ENCODE measurements at places on chromosomes 4 and X.

GRCh38 chr4:165319030-165319429, 8.4 kb upstream of the MSMO1 start:
- no peak for DNase-seq

- DNase-seq, result no peak
Observed at GRCh38 chr4:3427134-3427476, 14.7 kb upstream of the HGFAC start.

- DNase-seq, result no peak
Observed at GRCh38 chrX:102833136-102833535, 103.9 kb upstream of the RAB40AL start.

DNA sequence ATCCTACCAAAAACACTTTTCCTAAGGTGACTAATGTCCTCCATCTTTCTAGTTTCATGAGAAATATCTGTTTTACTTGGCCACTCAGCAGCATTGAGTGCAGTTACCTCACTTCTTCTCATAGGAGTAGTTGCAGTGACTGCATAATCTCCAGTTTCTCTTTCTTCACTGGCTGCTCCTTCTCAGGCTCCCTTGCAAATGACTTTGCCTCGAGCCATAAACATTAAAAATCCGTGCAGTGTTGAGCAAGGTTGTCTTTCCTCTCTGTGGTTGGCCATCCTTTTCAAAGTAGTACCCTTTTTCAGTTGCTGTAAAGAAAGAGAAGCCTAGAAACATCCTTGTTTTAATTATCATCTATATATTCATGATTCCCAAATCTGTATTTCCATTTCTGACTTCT, 10.2 kb upstream of the PRKG2 start:
- no peak for DNase-seq

DNA sequence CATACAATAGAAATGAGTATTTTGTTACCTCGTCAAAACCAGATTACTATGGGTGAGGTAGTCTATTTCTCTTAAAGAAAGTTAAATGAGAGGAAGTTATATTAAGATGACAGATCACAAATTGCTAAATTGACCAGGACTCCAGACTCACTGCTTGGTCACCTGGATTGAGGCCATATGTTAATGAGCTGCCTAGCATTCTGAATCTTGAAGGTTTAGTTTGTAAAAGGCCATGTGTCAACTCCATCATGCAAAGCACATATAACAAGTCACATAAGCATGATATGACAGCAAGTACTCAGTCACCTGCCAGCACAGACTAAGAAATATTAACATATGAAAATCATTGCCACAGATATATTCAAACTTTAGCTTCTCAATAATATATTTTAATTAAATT, 72.6 kb downstream of the EPHA5 start:
- no peak for DNase-seq

- no peak for DNase-seq
Observed at GRCh38 chr4:149889991-149890390, 74.3 kb upstream of the IQCM start.

GRCh38 chrX:68433155-68433980, at the start of gene OPHN1:
Gene OPHN1, minus strand, starts transcription at chrX:68433495. Its CDS starts 475 bp downstream, at chrX:68433020.
- DNase-seq, result no peak

GRCh38 chr4:110850461-110851442, 227.9 kb upstream of the PITX2 start:
- no peak for DNase-seq

DNA sequence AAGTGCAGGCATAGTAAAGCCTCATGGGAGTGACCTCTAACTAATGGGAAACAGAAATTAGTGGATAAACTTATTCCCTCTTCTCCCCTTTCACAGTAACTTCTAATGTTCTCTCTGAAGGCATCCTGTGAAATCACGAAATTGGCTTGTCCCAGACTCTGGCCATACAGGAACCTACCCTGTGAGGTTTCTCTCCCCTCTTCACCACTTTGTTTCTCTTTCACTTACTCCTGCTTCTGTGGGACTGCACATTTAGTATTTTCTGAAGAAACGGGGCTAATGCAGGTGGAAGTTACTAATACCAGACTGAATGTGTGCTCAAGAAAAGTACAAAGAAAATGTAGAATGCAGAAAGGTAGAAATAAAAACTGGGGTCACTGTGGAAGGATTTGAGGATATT, 20.0 kb downstream of the ZNF330 start:
- no peak for DNase-seq

- no peak for DNase-seq
Observed at GRCh38 chr4:136898590-136899248, 633.6 kb downstream of the PCDH18 start.

DNA sequence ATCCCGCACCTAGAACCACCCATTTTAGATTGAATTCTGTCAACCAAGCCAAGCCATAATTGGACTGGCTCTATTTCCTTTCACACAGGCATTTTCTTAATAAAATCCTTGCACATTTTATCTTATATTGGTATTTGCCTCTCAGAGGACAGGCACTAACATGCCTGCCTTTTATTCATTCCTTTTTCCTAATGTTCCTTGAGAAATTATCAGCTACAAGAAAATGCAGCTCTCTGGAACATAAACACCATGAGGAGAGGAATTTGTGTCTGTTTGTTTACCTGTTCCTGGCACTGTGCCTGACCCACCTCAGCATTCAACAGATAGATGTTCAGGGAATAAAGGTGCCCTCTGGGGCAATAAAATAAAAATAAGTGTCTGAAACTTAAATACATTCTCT, 116.2 kb downstream of the PDHA2 start:
- DNase-seq, result no peak

- peak; percentile 69 for DNase-seq
Observed at GRCh38 chrX:119690921-119691716, 1.8 kb downstream of the SEPTIN6 start.

- DNase-seq, result no peak
Observed at GRCh38 chr4:24763631-24764297, 31.6 kb upstream of the SOD3 start.

- peak; percentile 2 for DNase-seq
Observed at GRCh38 chrX:47091149-47091775, 13.0 kb downstream of the RGN start.

DNA sequence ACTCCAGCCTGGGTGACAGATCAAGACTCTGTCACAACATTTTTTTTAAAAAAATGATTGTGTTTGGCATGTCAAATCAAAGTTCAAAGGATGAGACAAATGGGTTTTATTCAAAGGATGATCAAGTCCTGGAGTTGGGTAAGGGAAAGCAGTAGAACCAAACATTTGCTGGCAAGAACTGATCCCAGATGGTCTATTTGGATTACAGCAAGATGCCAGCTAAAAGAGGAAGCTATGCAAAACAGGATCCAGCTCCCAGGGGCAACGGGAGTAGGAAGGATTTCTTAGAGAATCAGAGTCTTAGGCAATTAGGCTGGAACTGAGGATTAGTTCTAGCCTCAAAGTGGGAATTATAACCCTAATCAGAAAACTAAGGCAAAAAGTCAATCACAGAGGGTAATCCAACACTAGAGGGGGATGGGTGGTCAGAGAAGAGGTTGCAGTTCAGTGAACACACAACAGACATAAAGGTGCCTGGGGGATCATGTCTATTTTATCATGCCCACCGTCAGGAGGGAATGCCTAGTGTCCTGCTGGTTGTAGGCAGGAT, 133.0 kb upstream of the PLS3 start:
- DNase-seq, result no peak

GRCh38 chrX:150334100-150334499, 29.0 kb upstream of the MAMLD1 start:
- DNase-seq, result no peak

DNA sequence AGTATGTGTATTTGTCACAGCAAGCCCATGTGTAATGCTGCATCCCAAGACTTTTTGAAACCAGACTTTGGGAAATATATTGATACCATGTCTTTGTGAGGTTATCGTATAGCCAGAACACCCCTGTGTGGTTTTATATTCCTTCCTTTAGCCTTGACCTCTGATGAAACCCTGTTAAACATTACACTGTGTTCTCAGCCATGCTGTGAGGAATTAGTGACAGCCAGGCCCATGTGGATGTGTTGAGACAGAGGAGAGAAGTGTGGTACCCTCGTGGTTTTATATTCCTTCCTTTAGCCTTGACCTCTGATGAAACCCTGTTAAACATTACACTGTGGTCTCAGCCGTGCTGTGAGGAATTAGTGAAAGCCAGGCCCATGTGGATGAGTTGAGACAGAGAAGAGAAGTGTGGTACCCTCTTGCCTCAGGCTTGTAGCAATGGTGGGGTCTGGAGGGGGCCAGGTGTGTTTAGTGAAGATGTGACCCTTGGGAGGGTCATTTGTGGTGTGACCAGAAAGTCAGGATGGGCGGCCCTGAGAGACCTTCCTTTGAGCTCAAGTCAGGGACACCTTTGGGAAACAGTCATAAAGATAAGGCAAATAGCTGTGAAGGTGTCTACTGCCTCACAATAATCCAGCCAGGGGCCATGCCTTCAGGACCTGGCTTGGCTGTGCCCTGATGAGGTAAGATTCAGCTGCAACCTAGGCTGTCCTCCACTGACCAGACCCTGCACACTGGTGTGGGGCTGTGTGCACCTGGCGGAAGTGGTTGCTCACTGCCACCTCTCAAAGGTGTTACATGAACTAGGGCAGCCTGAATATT, 110.0 kb downstream of the IRF2 start:
- no peak for DNase-seq

DNA sequence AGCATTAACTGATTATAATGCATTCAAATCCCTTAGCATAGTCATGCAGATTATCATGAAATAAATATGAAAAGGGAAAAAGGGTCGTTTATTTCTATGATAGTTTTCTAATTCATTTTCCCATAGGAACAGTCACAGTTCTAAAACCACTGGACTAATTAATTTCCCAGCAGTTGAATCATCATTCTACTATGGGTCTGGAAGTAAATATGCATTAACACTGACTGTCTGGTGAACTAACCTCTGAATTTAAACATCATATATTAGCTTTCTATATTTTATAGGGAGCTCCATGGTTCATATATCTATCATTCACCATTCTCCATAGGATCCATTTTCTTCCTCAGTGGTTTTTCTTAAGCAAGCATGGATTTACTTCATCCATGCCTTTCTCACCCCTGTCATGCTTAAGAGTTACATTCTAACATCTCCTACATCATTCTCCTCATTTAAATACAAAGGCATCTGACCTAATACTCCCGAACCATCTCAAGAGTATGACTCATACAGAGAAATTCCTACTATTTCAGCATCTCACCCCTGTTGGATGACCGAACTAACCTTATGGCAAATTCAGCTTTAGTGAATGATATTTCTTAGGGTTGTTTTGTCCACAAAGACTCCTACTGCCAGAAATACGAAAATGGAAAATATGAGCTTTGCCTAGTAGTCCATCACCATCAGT, 198.7 kb upstream of the ADAMTS3 start:
- DNase-seq, result no peak

DNA sequence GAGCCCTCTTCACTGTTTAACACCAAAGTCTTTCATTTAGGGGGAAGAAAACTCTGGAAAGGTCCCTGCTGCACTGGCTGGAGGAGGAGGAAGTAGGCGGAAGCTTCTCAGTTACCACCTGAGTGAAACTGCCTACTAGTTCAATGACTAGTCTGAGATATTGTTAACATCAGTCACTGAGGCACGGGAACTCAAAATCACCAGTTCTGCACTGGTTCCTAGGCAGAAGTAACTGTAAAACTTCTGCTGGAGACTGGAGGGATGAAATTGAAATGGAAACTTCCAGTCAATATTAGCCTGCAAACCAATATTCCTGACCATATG, 178.3 kb downstream of the SNCA start:
- no peak for DNase-seq

GRCh38 chr4:7584606-7585159, 150.0 kb upstream of the PSAPL1 start:
- no peak for DNase-seq

GRCh38 chr4:118325431-118325830, 27.4 kb downstream of the PRSS12 start:
- no peak for DNase-seq

DNA sequence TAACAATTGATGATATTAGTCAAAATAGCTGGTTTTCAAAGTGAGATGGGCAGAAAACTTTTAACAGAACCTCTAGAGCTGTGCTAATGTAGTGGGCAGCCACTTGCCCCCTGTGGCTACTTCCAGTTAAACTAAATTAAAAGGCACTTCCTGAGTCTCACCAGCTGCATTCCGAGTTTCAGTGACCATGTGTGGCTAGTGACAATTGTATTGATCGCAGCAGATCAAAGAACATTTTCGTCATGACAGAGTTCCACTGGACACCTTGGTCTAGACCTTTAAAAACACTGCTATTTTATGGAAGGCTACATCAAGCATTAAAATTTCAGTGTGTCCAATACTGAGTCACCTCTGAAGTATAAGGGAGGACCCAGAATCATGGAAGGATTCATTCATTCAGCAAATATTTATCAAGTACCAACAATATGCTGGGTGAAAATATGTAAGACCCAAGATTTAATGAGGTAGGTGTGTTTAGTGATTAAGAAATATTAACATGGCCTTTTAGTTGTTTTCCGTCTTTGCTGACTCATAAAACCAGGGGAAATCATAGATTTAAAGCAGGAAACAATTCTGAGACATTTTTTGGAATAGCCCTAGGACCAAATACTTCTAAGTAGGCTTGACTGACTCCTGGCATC, 5.1 kb upstream of the FAT1 start:
- DNase-seq, result no peak

GRCh38 chrX:43716144-43716543, 60.0 kb downstream of the MAOA start:
- DNase-seq, result no peak

DNA sequence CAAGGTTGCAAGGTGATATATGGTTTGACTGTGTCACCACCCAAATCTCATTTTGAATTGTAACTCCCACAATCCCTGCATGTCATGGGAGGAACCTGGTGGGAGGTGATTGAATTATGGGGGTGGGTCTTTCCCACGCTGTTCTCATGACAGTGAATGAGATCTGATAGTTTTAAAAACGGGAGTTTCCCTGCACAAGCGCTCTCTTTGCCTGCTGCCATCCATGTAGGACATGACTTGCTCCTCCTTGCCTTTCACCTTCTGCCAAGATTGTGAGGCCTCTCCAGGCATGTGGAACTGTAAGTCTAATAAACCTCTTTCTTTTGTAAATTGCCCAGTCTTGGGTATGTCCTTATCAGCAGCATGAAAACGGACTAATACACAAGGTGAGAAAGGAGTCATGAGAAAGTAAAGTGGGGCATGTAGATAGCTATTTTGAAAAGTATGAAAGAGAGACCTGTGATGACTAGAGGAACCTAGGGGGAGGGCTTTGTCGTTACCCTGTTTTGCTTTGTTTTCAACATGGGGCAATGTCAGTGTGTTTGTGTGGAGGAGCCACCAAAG, 6.3 kb downstream of the ZBTB49 start:
- no peak for DNase-seq

GRCh38 chr4:13535708-13536361, 8.5 kb downstream of the NKX3-2 start:
- no peak for DNase-seq

DNA sequence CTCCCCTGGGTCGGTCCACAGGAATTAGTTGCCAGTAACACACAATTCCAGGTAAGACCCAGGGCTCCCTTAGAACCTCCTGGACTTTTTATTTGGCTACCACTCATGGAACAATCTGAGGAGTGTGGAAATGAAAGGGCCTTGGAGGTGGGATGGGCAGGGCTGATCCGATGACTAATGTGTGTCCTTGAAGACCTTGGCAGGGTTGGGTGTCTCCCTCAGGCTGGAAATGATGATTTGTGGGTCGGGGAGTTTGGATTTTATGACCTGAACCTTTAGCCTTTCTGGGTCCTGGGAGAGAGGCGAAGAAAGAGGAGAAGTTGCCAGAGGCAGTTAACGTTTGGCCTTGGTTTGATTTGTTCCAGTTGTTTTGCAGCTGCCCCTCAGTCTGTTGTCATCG, 425.0 kb downstream of the MID1IP1 start:
- DNase-seq, result no peak

Measured in CD8-positive, alpha-beta T cell (primary cell).